Activated T-helper 9 cell treated with anti-CD3 and anti-CD28 coated beads, Interleukin-2, amount 50 U/mL, for 16 hours (primary cell): ENCODE measurements at places on chromosomes 5 and 9.
A peak's percentile ranks its signal among the peaks of the same experiment; 100 is the strongest.

DNA sequence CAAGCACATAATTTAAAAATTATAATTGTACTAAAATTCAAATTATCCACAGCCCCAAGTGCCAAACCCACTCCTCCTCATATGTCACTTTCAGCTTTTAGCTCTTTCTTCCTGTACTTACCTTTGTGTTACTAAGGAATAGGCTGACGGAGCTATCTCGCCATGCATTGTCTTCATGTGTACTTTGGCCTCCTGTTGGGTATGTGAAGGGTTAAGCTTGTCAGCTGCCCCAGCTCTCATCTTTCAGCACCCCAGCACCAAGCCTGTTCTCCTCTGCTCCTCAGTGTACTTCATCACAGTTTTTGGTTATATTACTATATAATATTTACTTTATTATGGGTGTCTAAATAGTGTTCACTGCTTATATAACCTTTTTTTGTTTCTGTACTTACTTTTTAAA is 46.2 kb downstream of the OSTF1 start:
- no peak for DNase-seq

- DNase-seq = no peak
Observed at GRCh38 chr9:94979904-94980507, 253.5 kb downstream of the AOPEP start.

- DNase-seq = no peak
Observed at GRCh38 chr5:157913575-157913974, 54.6 kb upstream of the CLINT1 start.

DNA sequence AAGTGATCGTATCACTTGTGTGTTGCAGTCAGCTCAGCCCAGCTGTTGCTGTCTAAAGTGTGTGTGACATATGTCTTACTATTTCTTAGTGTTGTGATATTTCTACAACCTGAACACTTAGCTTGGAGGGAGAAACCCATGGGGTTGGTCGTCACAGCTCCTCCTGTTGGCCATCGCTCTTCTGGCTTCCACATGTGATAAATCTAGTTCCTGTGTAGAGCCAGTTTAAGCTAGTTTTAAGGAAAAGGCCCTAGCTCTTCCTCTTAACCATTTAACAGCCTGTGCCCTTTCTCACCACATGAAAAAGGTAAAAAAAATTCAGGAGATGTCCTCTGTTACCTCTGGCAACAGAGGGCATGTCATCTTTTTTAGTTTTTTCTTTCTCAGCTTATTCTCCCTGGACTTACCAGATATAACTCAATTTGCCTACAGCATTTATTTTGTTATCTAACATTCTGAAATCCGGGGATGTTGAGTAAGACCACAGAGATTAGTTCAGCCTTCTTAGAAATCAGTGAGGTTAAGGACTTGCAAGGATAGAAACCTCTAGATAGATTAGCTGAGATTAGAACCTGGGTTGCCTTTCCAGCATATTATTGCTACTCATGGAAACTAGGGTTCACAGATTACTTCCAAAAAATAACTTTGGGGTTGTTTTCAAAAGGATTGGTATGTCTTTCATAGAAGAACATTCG is 100.4 kb downstream of the GAPVD1 start:
- no peak for DNase-seq

GRCh38 chr9:133945977-133946753 is 46.0 kb downstream of the VAV2 start:
- no peak for DNase-seq

GRCh38 chr5:135993880-135994636 is 34.7 kb upstream of the TGFBI start:
- no peak for DNase-seq

- no peak for DNase-seq
Observed at GRCh38 chr5:10709933-10710332, 51.1 kb downstream of the DAP start.

GRCh38 chr5:80990971-80991370 is 30.8 kb downstream of the RASGRF2 start:
- DNase-seq = no peak

DNA sequence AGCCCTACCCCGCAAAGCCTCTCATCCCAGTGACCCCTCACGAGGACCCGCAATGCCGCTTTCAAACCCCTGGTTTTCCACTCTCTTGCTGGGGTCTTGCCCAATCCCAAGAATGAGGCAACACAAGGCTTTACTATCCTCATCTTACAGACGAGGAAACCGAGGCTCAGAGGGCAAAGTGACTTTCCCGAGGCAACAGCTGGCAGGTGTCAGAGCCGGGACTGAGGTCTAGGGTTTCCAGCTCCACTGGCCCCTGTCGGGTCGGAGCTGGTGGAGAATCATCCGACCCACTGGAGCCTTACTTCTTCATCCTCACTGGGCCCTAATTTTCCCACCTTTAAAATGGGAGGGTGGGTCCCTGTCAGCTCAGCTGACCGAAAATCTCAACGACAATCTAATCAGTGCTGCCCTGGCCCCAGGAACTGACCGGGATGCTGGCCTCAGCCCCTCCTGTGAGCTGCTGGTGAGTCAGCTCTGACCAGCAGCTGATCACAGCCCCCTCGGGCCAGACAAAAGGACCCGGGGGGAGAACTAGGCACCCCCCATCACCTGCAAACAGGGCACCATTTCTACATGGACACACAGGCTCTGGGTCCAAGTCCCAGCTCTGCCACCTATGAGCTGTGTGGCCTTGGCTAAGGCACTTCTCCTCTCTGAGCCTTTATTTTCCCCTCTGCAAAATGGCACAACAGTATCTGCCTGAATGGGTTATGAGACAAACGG is 72.7 kb upstream of the STXBP1 start:
- no peak for DNase-seq

DNA sequence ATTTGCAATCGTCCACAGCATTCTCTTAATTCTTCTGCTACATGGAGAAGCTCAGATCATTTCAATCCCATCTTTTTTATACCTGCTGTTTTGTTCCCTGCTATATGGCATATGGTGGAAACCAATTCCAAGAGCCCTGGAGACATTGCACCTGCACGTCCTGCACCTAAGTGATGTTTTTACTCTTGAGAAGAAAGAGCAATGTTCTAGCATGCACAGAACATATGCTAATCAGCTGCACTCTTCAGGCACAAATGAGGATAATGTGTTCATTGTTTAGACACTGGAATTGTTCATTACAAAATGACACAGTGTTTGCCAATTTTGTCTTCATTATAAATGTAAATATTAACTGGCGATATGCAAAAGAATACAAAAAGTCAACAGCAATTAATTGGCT is 935.8 kb downstream of the TLE4 start:
- DNase-seq = no peak

- no peak for DNase-seq
Observed at GRCh38 chr5:136364307-136364706, 1.0 kb downstream of the TRPC7 start.

GRCh38 chr5:77637998-77638762 is at the start of gene OTP:
OTP (minus strand) TSS chr5:77638713; CDS start chr5:77638549, 164 bp downstream.
- DNase-seq = no peak

- no peak for DNase-seq
Observed at GRCh38 chr9:127884976-127885490, 7.6 kb upstream of the AK1 start.

DNA sequence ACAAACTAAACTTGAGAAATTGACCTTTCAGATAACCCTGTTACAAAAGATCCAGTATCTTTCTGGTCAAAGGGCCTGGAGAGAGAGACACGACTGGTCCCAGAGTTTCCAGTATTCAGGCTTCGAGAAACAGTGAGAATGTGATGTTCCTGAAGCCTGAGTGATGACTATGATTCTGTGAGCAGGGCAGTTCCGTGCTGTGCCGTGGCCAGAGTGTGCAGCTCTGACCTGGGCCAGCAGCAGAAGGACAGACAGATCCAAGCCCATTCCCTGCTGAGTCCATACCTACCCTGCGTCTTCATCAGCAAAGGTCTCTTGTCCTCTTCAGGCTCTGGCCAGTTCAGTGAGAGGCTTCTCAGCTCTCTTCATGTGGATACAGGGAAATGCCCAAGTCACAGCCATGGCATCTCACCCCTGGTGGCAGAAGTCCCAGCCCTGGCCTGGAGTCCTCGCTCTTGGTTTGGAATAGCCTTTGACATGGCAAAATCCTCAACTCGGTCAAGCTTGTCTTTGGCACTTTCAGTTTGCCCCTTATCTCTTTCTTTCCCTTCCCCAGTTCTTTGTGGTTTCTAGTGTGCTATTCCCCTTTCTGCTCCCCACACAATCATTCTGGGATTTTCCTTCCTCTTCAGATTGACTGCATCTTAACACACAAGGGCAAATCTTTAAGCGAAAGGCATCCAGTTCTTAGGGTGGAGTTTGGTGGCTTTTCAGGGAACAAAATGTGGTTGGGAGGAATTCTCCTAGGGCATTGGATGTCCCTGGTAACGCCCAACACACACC is 107.7 kb downstream of the LIFR start:
- no peak for DNase-seq

DNA sequence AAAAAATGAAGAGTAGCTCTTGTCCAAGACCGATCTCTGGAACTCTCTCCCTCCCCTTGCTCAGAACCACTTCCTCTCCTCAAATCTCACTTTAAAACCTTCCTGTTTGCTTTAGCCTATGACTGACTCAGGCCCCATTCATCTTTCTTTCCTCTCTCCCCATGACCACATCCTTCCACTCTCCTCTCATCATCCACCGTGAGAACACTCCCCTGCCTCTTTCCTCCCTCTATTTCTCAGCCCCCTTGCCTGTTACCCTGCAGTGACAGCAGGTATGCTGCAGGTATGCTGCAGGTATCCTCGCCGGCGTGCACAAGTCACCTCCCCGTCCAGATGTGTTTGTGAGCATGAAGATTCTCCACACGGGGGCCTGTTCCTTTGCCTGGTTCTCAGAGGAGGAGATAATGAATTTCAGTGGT is 505.3 kb downstream of the CCDC171 start:
- DNase-seq = no peak

- DNase-seq = no peak
Observed at GRCh38 chr9:109705515-109705914, 74.5 kb upstream of the PALM2AKAP2 start.

DNA sequence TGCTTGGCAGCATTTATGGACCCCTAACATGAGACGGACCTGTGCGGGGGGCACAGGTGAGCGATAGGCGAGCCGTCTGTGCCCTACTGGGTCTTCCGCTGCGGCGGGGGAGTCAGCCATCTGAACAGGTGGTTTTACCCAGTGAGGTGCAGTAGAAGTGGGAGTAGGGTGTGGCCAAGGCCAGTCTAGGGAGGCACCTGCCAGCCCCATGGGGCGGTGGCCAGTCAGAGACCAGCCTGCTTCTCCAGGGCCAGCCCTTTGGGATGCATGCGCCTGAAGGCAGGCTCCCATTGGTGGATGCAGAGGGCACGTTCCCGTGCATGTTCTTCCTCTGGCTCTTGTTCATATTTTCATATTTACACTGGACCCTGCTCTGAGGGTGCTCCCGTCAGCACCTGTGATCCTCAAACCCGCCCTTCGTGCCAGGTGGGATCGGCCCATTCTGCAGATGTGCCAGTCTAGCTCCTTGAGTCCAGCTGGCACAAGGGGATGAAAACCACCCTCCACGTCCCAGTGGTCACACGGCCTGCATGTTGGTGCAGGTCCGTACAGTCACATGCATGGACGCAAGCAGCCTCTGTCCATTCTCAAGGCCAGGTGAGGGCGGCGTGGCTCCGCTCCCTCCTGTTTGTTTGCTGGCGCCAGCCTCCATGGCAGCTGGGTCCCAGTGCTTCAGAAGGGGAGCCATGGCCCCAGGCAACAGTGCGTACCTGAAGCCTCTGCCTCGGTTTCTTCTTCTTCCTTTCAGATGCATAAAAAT is 9.0 kb downstream of the COL5A1 start:
- no peak for DNase-seq

GRCh38 chr5:59988396-59988795 is 94.9 kb upstream of the PDE4D start:
- DNase-seq = no peak

DNA sequence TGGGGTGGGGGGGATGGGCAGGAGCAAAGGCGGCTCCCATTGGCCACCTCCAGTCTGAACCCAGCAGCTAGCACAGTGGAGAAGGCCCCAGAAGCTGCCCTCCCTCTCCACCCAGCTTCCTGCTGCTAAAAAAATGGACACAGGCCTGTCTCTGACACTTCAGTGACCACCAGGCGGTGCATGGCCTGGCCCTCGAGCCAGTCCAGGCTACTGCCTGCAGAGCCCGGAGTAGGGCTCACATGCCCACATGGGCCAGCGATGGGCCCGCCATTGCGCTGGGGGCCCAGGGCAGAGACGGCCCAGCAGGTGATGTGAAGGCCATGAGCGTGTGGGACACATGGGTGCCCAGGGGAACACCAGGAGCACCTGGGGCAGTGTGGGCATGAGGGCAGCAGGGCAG is 52.1 kb upstream of the NOTCH1 start:
- no peak for DNase-seq

- DNase-seq = no peak
Observed at GRCh38 chr9:88872192-88872946, 118.9 kb upstream of the S1PR3 start.

- DNase-seq = no peak
Observed at GRCh38 chr9:132023419-132024180, 56.1 kb downstream of the MED27 start.

GRCh38 chr9:72226146-72226812 is 77.0 kb downstream of the GDA start:
- DNase-seq = no peak

- no peak for DNase-seq
Observed at GRCh38 chr9:87670572-87671264, 55.2 kb upstream of the CTSL start.

DNA sequence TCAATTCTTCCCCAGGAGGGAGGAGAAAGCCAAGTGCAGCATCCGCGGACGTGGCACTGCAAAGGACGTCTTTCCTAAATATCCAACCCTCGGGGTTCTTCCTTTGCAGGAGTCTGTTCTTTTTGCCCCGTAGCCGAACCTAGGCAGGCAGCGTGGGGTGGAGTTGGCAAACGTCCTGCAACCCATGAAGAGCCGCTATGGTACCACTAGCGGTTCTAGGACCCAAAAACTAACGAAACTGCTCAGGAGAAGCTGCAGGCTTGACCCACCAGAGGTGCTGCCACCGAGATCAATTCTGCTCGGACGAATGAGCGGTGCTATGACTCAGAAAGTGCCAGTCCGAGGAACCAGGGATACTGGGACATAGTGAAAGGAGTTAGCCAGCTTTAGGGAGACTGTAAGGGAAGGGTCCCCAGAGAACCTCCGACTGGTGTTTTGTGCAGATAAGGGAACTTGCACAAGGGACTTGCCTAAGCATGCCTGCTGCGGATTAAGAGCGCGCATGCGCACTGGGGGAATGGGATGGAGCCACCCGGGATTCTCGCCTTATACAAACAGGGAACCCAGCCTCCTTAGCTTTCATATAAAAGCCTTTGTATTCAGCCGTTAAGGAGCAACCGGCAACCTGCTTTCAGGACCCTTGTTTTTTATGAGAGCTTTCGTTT is 32.7 kb downstream of the ANXA2R start:
- DNase-seq = peak; percentile 68
